Activated CD4-positive, alpha-beta memory T cell treated with anti-CD3 and anti-CD28 coated beads for 36 hours (primary cell): ENCODE measurements at places on chromosomes 3 and 15.

DNA sequence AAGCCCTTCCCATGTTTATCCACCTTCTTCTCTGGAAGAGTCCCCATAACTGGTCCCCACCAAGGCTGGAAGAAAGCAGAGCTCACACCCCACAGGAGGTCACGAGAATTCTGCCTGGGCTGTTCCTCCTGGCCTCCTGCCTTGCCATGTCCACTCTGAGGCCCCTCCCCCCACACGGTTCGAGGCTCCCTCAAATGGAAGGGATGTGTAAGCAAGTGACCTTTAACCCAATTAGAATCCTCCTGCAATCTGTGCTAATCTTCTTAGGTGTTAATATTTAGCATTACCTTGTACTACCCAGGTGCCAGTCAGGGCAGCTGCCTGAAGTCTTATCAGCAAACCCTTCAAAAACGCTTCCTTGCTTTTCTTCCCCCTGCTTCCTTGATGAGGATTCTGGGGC, 32.4 kb upstream of the DYNC1LI1 start:
- no peak for DNase-seq

GRCh38 chr3:171564748-171565480, 104.7 kb upstream of the TNIK start:
- no peak for DNase-seq

DNA sequence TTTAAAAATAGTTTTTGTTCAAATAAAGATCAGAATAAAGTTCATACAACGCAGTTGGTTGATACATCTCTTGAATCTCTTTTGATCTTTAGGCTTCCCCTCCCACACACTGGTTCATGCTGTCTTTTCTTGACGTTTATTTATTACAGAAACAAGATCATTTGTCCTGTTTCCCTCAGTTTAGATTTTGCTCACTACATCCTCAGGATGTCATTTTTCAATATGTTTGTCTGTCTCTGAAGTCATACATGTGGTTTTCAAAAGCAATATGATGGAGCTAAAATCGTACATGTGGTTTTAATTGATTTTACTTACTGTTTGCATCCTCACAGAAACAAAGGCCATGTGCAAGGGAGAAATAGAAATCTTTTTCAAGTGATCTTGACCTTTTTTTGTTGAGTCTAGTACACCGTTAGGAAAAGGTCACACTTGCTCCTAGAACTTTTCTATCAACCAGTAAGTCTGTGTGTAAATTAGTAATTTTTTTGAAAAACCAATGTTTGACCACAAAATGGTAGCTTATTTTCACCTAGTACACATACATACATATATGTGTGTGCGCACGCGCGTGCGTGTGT, 63.7 kb upstream of the SENP5 start:
- no peak for DNase-seq

DNA sequence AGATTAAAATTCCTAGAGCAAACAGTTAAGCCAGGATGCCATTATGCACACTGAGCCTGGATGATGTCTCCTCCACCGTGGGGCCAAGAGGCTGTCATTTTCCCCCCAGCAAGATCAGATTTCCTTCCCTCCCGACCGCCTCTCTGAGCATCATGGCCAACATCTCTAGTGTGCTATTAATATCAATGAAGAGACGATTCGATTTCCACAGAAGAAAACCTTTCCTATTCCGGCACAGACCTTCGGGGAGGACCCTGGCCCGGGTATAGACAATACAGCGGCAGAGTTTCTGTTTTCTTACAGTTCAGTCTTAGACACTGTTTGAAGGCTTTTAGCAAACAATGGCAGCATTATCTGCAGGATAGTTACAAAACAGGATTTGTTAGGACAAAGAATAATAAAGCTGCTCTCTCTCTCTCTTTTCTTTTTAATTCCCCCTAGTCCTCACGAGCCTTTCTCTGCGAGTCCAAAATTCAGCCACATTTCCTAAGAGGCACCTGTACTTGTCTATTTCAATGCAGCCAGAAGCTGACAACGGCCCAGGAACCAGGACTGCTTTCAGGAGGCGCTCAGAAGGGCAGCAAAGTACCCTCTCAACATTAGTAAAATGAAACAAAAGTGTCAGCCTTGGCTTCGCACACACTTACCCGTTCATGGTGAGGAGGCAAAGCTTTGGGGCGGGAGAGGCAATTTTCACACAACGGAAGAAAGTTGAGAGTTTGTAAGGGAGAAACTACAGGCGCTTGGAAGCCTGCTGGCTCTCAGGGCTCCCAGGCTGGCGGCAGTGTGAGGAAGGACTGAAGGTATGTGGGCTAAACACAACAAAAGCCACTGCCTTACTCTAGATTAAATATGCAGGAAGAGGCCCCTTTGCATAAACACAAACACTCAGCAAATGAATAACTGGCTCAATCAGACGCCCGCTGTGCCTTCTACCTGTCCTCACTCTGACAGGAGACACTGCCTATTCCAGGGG, 278.0 kb downstream of the FOXP1 start:
- peak; percentile 22 for DNase-seq

- no peak for DNase-seq
Observed at GRCh38 chr15:96369825-96370621, 39.5 kb downstream of the NR2F2 start.

- DNase-seq: no peak
Observed at GRCh38 chr3:79018265-79018664, 749.5 kb downstream of the ROBO1 start.

DNA sequence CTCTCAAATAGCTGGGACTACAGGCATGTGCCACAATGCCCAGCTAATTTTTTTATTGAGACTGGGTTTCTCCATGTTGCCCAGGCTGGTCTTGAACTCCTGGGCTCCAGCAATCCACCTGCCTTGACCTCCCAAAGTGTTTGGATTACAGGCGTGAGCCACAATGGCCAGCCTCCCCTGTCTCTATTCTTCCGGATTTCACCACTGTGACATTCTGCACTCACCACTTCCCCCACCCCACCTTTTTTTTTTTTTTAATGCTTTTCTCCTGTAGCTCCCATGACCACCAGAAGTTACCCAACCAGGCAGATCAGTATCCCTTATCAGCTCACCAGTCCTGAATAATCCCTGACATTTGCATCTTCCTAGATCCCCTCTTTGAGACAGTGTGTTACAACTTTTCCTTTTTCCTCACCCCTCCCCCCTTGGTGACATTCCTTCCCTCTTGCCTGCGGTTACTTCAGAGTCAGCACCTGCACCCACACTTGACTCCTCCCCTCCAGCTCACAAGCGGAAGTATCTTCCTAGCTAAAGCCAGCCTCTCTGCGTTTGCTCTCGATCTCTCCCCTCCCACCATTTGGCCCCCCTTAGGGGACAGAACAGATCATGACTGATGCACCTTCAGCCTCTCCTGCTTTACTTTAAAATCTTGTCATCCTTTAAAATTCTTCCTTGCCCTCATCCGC, 13.5 kb upstream of the ZNF592 start:
- DNase-seq: peak; percentile 86

DNA sequence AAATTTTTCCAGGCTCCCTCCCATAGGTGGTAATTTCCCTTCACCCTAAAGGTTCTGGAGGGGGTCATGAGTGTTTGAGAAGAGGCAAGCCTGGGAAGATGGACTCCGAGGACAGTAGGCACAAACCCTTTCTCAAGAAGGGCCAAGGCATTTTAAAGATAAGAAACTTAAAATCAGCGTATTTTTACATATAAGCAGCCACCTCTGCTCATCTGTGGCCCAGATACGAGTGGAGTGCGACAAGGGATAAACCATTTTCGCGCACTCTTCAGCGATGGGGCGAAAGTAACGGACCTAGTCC, 539 bp downstream of the RASSF1 start:
- no peak for DNase-seq

DNA sequence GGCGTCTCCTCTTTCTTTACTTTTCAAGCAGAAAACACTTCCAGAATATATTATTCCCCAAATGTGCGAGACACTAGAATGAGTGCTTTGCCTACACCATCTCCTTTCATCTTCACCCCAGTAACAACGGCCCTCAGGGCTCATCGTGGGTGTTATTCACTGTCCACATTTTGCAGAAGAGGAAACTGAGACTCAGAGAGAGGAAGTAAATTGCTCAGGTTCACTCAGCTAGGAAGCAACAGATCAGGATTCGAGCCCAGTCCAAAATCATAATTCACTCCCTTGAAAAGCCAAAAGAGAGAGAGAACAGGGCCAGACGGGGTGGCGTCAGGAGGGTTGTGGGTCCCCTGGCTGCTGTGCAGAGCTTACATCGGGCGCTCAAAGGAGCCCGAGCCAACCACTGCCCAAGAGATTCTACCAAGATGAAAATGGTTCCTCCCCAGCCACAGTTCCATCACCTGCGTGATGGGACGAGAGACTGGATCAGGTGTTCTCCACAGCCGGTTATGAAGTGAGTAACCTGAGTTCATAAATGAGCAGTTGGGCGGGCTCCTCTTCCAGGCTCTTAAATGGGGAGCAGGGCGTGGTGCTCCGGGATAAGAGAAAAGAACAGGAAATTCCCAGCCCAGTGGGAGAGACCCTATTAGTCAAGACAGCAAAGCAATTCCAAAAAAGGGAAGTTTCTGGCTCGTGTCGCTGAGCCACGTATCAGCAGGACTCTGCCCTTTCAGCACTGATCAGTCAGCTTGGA, 48.6 kb upstream of the FLNB start:
- DNase-seq: no peak

DNA sequence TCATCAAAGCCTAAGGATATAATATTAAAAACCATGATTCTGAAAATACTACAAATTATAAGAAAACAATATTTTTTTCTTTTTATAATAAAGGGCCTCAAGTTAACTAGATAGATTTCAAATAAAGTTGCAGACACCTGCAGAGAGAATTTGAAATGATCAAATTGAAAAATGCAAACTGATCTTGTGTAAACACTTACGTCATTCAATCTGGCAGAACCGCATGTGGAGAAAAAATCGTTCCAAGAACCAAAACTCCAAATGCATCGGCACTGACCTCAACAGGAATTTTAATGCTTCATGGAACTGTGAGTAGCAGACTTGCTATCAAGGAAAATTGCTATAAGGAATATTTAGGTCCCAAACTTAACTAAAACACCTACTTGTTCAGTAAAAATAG, 17.2 kb downstream of the CPA3 start:
- DNase-seq: no peak
